GM04503 (cell line): ENCODE measurements at places on chromosomes 13 and 19.

DNA sequence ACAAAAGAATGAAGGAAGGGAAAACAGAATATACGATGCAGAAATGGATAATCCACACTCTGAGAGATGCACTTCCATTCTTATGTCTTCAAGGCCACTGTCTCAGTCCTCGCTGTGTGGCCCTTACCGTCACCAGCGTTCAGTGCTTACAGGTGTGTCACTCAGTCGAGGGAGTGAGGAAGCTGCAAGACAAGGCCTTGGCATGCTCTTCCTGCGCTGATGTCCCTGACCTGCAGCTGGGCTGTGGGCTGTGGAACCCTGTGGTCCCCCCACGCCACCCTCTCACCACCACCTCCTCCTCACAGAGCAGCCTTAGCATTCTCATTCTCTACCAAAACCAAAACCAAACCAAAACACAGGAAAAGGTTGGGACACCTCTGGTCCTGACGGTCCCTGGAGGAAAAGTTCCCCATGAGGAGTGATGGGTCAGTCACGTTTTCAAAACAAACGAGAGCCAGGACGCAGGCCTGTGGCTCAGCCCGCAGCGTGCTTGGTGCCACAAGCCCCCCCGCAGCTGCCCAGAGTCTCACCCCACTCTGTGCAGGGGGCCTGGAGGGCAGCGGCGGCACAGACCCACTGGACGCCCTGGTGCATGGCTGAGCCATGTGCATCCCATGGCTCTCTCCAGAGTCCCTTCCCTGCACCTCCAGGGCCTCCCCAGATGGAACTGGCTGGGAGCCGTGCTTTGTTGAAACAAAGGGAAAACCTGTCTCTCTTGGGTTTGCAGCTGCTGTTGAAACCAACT lies 48.2 kb upstream of the GPR183 start:
- no peak for DNase-seq

GRCh38 chr19:42095814-42096230 lies 19.9 kb downstream of the ZNF574 start:
- no peak for DNase-seq

DNA sequence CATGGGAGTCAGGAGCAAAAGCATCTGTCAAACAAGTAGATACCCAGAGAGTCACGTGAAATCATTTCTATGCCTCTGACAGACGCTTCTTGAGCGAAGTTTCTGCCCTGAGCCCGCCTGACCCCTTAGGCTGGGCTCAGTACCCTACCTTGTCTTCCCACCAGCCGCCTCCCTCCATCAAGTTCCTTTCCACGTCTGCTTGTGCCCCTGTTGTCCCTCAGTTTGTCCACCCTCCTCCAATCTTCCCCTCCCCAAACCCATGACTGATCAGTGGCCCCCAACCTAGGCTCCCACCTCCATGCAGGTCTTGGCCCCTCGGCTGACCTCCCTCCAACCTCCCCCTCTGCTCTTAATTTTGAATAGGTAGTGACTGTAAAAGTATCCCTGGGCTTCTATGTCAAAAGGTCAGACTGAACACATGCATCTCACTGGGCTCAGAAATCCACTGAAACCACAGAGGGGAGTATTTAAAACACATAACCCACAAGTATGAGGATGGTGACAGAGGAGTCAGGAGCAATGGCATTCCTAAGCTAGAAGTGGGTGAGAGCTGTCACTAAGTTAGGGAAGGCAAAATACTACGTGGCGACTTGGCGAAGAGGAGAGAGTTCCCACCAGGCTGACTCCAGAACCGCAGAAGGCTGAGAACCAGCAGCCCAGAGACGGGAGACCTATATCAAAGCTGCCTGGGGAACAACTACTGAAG lies 1.7 kb upstream of the ZNF446 start:
- peak; percentile 65 for DNase-seq

GRCh38 chr19:47133021-47133471 lies 2.4 kb downstream of the SAE1 start:
- DNase-seq = no peak

- no peak for DNase-seq
These were observed 286.1 kb downstream of the KCTD12 start for GRCh38 chr13:76600081-76600480.

- no peak for DNase-seq
These were observed 17.3 kb upstream of the MYDGF start for GRCh38 chr19:4687396-4687795.

- no peak for DNase-seq
These were observed 30.4 kb upstream of the SLC1A5 start for GRCh38 chr19:46818812-46819211.

DNA sequence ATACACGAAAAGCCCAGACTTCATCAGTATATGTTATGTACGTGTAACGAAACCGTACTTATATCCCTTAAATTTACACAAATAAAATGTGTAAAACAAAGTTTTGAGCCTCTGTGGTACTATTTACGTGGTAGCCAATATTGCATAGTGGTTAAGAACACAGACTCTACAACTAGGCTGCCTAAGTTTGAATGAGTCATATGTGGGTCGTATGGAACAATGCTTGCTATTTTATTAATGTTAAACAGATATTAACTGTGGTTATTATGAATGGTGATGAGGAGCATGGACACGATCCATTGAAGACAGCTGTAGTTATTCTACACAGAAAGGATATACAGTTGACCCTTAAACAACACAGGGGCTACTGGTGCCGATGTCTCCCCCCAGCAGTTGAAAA lies 42.5 kb downstream of the DPY19L3 start:
- DNase-seq = no peak

GRCh38 chr13:112131081-112131712 lies 64.2 kb downstream of the SOX1 start:
- no peak for DNase-seq

GRCh38 chr19:35043906-35044305 lies 2.4 kb downstream of the HPN start:
- DNase-seq = no peak

GRCh38 chr13:108855737-108856387 lies 226.5 kb downstream of the MYO16 start:
- no peak for DNase-seq

GRCh38 chr19:7852851-7853769 lies 21.1 kb downstream of the PRR36 start:
- no peak for DNase-seq

- DNase-seq = no peak
These were observed 2.7 kb upstream of the ASPDH start for GRCh38 chr19:50516456-50516855.

- DNase-seq = no peak
These were observed 594 bp downstream of the URI1 start for GRCh38 chr19:29942404-29943261.

- no peak for DNase-seq
These were observed 33.3 kb upstream of the MICU2 start for GRCh38 chr13:21637296-21637695.

DNA sequence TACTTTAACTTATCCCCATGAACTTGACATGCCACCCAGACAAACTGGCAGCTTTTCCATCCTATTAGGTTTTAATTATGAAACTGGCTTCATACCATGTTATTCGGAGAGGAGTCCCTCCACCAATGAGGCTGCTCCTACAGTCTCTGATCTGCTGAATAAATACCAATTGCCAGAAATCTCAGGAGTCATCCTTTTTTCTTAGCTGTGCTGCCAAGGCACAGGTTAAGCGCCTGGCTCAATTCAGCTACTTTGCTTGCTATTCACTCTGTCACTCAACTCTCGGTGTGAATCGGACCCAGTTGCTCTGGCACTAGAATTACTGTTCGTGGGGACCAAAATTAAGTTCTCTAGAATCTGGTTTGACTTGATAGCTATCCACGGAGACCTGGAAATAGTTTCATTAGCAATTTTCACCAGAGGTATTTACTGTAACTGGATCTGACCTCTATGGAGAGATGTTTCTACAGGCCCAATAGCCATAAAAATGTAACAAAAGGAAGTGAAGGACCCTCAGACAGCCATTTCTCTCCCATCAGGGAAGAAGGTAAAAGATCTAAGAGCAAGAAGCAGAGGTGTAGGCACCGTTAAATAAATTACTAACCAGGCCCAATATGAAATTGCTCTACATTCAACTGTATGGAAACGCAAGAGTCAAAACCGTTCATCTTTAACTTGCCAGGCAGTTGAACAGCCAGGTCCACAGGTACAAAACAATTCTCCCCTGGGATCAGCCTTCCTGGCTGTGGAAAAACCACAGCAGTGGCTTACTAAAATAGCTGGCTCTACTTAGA lies 5.4 kb downstream of the ZC3H4 start:
- no peak for DNase-seq

DNA sequence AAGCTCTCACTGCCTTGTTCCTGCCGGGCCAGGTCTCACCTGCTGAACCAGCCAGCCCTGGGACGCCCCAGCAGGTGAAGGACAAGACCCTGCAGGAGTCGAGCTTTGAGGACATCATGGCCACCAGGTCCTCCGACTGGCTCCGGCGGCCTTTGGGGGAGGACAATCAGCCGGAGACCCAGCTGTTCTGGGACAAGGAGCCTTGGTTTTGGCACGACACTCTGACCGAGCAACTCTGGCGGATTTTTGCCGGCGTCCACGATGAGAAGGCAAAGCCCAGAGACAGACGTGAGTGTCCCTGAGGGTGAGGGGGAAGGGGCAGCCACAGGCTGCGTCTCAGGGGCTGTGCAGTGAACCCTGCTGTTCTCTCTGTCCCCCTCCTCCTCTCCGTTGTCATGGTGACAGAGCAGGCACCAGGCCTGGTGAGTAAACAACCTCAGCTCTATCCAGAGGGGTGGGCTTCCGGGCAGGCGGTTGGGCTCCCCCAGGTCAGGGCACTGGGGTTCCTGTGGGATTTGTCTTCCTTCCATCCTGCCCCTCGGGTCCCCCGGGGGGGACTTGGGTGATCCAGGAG lies 9.7 kb downstream of the TLE6 start:
- DNase-seq = no peak

DNA sequence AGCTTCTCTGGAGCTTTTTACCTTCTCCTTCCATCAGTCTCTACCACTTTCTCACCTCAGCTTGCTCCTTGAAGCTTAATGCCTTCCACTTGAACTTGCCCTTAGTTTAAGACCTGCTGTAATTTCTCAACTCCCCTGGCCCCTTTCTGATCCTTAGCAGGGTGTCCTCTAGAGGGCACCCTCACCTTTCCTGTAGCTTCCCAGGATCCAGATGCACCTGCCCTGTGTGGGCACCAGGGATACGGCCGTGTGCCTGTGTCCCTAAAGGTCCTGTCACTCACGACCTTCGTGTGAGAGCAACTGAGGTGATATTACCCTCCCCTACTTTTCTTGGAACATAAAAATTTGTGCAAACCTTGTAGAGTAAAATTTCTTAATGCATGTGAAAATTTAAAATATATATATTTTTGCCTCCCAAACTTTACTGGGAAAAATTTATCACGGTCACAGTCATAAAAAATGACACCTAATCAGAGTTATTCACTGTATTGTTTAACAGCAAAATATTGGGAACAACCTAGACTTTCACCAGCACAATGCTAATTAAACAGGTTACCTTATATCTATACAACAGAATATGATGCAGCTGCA lies 46.4 kb downstream of the PSG3 start:
- no peak for DNase-seq

GRCh38 chr19:39052846-39053245 lies 20.5 kb upstream of the FBXO27 start:
- no peak for DNase-seq

GRCh38 chr13:95677564-95678266 lies 776 bp downstream of the DNAJC3 start:
- no peak for DNase-seq

- DNase-seq = no peak
These were observed 65.3 kb downstream of the PEPD start for GRCh38 chr19:33456076-33456844.

DNA sequence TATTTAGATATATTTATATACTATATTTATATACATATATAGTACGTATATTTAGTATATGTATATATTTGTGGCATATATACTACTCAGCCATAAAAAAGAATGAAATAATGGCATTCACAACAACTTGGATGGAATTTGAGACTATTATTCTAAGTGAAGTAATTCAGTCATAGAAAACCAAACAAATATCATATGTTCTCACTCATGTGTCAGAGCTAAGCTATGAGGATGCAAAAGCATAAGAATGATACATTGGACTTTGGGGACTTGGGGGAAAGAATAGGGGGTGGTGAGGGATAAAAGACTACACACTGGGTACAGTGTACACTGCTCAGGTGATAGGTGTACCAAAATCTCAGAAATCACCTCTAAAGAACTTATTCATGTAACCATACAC lies 1015.7 kb downstream of the EFNB2 start:
- no peak for DNase-seq

DNA sequence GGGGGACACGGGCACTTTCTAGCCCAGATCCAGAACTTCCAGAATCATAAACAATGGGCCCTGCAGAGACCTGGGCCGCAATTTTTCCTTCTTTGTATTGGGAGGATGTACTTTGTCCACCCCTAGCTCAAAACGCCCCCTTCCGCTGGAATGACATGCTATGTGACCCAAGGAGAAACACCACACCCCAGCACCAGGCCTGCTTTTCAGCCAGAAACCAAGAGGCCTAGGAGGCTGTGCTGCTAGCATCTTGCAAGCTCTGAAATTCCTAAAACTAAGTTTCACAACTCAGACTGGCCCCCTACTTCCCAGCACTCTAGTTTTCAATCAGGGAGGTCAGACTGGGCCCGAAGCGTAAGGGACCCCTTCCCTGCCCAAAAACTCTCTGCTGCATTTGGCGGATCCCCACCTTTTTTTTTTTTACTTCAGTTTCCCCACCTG lies 538 bp downstream of the LSM4 start:
- no peak for DNase-seq

GRCh38 chr19:31500946-31501345 lies 151.7 kb upstream of the TSHZ3 start:
- no peak for DNase-seq

- DNase-seq = no peak
These were observed 762 bp downstream of the ZNF45 start for GRCh38 chr19:43934055-43934984.

- DNase-seq = no peak
These were observed 41.1 kb upstream of the MATK start for GRCh38 chr19:3827306-3827705.

GRCh38 chr19:47274891-47275761 lies 441 bp downstream of the INAFM1 start:
- no peak for DNase-seq

DNA sequence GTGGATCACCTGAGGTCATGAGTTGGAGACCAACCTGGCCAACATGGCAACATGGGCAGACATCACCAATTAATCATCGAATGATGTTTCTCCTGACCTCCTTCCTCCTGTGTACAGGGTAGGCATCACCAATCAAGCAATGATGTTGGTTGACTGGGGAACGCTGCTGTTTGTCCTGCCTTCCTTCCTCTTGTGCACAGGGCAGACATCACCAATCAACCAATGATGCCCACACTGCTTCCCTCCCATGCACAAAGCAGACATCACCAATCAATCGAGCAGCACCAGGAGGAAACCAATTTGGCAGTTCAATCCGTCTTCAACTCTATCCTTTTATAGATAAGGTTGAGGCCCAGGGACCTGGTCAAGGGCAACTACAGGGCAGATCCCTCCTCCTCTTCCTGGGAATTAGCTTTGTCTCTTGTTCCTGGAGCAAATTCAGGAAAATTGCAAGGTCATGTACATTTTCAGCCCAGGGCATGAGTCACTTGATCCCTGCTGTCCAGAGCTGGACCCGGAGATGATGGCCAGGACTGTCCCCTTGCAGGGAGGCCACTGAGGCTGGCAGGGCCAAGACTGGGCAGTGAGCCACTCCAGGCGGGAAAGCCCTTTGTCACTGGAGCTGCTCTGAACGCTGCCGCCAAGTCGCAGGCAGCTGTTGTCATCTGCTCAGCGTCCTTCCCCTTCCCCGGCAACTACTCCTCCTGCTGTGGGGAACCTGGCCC lies 5.3 kb upstream of the CSNK1G2 start:
- DNase-seq = no peak

GRCh38 chr13:106534639-106535551 lies 567 bp downstream of the EFNB2 start:
- DNase-seq = no peak

GRCh38 chr19:39377373-39378362 lies 13.2 kb downstream of the PAF1 start:
- no peak for DNase-seq
